ENCODE measurements at places on chromosomes 5 and 9. TPM values are rescaled to one million over a fixed set of nuclear protein-coding genes. Genes with fewer than 3 reads are reported as not detected.

DNA sequence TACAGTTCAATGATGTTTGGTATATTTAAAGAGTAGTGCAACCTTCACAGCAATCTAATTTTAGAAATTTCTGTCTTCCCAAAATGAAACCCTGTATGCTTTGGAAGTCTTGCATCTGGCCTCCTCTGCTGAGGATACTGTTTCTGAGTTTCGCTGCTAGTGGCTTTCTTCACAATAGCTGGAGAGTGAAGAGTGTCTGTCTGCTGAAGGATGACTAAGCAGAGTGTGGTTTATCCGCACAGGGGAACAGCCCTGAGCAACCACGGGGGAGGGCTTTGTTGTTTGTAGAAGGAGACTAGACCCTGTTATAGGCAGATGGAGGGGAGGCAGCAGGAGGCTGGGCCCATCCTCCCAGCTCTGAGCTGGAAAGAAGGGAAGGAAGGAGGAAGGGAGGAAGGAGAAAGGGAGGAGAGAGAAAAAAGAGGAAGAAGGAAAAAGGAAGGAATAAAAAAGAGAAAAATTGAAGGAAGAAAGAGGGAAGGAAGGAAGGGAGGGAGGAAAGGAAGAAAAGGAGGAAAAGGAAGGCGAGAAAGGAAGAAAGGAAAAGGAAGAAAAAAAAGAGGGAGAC is 10.5 kb upstream of the IRX2 start:
- no peak for DNase-seq

GRCh38 chr5:79621056-79621455 is 8.8 kb downstream of the TENT2 start:
- no peak for DNase-seq

GRCh38 chr9:108688676-108689075 is 167.1 kb downstream of the ACTL7B start:
- no peak for DNase-seq

- no peak for DNase-seq
Observed at GRCh38 chr5:16754601-16755000, 137.8 kb upstream of the RETREG1 start.

- DNase-seq: no peak
Observed at GRCh38 chr5:137615171-137615775, 116.1 kb upstream of the SPOCK1 start.

GRCh38 chr5:79484731-79485130 is 29.2 kb downstream of the HOMER1 start:
- DNase-seq: no peak

Gene FOXI1
- total RNA-seq: not detected

Gene GGTA1
- 2.6 TPM for total RNA-seq

Gene MORN5
- not detected for total RNA-seq

Gene TEX48
- not detected for total RNA-seq

Gene ASPN
- 13.5 TPM for total RNA-seq

DNA sequence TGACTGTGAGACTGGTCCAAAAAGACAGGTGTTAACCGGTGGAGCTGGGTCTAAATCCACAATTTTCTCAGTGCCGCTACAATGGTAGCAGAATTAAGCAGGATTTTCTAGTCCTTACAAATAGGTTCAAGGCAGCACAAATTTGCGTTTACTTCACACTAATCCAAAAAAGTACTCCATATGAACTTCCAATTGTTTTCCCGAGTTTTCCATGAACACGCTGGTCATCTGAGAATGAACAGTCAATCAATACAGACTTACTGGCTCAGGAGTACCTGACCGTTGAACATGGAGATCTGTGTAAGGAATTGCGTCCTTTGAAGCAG is 709 bp downstream of the SLC35D2 start:
- no peak for DNase-seq

DNA sequence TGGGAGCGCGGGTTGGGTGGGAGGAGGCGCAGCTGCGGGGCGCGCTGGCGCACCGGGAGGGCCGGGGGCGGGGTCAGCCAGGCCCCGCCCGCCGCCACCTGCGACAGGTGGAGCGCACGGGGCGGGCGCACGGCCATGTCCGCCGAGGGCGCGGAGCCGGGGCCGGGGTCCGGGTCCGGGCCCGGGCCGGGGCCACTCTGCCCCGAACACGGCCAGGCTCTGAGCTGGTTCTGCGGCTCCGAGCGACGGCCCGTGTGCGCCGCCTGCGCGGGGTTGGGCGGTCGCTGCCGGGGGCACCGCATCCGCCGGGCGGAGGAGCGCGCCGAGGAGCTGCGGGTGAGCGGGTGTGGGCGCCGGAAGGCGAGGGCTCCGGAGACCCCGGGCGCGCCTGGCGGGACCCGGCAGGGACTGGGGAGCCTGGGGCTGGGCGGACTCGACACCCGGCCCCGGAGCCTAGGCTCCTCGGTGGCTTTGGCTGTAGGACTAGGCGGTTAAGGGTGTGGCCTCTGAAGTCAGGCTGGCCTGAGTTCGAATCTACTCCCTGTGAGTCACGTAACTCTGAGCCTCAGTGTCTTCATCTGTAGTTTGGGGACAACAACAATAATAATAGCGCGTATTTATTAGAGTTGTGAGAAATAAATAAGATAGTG is at the start of gene BSPRY:
BSPRY (plus strand) TSS at position 97 of the 650 bp plus-strand sequence; CDS start at position 136, 39 bp downstream.
- DNase-seq: peak; percentile 67

Gene CDH12
- not detected for total RNA-seq

GRCh38 chr5:150660108-150660831 is 781 bp upstream of the MYOZ3 start:
- DNase-seq: no peak

Gene CDC25C
- not detected for total RNA-seq

Gene ORM2
- not detected for total RNA-seq

Gene CCL19
- total RNA-seq: not detected

GRCh38 chr9:128713941-128714573 is 9.9 kb downstream of the ZDHHC12 start:
- DNase-seq: no peak

GRCh38 chr5:3310541-3311261 is 284.9 kb upstream of the IRX1 start:
- DNase-seq: peak; percentile 74

Gene SLC26A2
- 6.5 TPM for total RNA-seq

- no peak for DNase-seq
Observed at GRCh38 chr9:92619601-92620300, 50.2 kb downstream of the IPPK start.

- DNase-seq: no peak
Observed at GRCh38 chr9:109417054-109417453, 81.1 kb downstream of the PTPN3 start.

Gene WWC1
- 40.0 TPM for total RNA-seq

DNA sequence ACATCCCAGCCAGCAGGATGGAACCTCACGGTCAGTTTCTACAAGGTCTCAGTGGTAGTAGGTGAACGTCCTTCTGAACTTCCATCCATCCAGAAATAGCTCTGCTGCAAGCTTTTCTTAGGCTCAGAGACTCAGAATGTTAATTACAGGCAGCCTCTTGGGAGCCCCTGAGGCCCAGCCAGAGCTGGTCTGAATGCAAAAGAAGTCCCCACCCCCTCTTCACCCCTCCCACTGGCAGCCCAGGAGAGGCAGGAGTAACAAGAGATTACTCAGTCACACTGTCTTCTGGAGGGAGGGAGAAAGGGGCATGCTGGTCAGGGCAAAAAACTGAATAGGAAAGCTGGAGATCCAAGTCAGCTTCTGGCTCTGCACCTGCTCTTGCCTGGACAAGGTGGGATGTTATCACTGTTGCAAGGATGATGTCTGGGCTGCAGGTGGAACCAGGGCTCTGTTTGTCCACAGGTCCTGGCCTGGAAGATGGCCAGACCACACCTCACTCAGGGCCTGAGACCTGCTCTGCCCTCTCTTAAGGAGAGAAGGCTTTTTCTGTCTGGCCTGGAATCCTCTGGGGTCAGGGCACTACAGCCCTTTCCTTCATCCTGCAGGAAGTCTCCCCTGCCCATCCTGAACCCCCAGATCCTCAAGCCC is 9.1 kb downstream of the ENHO start:
- DNase-seq: peak; percentile 21

GRCh38 chr9:107805201-107805600 is 315.6 kb upstream of the KLF4 start:
- DNase-seq: no peak

DNA sequence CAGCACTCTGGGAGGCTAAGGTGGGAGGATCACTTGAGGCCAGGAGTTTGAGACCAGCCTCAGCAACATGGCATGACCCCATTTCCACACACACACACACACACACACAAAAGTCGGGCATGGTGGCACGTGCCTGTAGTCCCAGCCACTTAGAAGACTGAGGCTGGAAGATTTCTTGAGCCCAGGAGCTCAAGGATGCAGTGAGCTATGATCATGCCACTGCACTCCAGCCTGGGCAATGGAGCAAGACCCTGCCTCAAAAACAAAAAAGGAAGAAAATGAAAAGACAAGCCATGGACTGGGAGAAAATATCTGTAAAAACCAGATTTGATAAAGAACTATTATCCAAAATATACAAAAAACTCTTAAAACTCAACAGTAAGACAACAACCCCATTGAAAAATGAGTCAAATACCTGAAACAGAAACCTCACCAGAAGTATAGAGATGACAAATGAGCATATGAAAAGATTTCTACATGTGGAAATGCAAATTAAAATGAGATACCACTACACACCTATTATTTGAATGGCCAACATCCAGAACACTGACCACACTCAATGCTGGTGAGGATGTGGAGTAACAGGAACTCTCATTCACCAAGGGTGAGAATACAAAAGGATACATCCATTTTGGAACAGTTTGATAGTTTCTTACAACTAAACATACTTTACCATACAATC is 24.7 kb downstream of the DNAJA1 start:
- no peak for DNase-seq

DNA sequence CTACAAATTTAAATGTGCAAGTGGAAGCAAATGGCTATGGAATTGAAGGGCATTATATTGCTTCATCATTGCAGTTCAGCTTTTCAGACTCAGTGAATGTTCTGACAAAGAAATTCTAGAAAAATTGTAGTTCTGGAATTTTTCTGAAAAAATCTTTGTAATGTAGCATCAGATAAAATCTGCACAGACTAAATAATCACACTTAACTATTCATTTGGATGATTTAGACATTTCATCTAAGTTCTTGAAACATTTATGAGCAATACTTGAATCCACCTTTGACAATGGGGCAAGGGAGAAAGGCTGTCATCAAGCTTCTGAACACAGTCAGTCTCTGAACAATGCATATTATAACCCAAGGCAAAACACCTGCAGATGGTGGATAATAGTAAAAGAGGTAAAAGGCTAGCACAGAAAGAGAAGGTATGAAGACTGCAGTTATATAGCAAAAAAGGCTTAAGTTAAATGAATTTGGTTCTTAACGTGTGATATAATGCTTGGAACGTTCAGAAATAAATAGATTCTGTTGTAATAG is 1352.0 kb upstream of the NUDT12 start:
- no peak for DNase-seq

Gene ACTBL2
- not detected for total RNA-seq

DNA sequence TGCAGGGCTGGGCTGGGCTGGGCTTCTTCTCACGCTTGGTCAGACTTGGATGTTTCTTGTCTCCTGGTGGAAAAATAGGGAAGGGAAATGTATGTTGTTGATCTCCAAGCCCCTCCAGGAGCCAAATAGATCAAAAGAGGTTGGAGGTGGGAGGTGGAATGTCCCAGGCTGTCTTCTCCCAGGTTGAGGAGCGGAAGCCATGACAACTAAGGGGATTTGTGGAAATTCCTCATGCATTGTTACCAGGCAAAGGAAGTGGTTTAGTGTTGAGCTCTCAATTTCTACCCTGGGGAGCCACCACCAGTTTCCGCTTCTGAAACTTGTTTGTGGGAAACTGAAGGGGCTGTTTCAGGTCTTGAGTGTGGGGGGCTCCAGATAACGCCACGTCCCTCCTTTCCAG is 79.0 kb downstream of the SPRY4 start:
- no peak for DNase-seq

GRCh38 chr5:140145818-140146522 is 20.2 kb downstream of the IGIP start:
- DNase-seq: peak; percentile 77

Gene ZNF474
- total RNA-seq: not detected

DNA sequence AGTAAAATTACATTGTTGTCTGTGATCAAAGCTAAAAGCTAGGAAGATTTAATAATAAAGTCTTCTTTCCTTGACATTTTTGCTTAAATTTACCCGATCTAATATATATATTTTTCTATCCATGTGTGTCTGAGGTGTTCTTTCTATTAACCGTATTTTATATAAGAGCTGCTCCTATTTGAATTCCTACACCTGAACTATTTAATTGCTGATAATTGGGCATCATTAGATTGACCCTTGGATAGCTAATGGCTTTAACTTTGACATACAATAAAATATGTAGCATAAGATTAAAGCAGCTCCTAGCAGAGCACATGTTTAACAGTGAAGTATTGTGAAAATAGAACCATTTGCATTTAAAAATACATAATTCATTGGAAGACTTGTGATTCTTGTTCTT is 792.7 kb downstream of the MAT2B start:
- no peak for DNase-seq

- no peak for DNase-seq
Observed at GRCh38 chr5:132639706-132640130, 18.3 kb upstream of the IL13 start.

Gene PKN3
- total RNA-seq: 10.2 TPM

- no peak for DNase-seq
Observed at GRCh38 chr5:31811210-31811609, 172.3 kb downstream of the PDZD2 start.

Gene HACD4
- total RNA-seq: 0.99 TPM

GRCh38 chr9:14585730-14586473 is 107.3 kb downstream of the ZDHHC21 start:
- DNase-seq: no peak

- no peak for DNase-seq
Observed at GRCh38 chr9:133693116-133693515, 45.0 kb downstream of the SARDH start.

Gene PIP5K1B
- total RNA-seq: 7.8 TPM

DNA sequence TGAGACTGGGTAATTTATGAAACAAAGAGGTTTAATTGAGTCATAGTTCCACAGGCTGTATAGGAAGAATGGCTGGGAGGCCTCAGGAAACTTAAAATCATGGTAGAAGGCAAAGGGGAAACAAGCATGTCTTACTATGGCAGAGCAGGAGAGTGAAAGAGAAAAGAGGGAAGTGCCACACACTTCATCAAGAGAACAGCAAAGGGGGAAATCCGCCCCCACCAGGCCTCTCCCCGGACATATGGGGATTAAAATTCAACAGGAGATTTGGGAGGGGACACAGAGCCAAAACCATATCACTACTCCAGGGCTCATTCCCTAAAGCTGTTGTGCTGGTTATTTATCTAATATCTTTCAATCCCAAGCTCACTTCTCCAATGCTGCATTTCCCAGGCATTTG is 50.2 kb upstream of the NR3C1 start:
- DNase-seq: no peak
